GM12891 (cell line): ENCODE measurements at places on chromosomes 3 and 15.

- no peak for DNase-seq
These were observed 4.0 kb downstream of the TNK2 start for GRCh38 chr3:195904368-195904767.

GRCh38 chr3:12229896-12230295 is 59.0 kb upstream of the PPARG start:
- no peak for DNase-seq

DNA sequence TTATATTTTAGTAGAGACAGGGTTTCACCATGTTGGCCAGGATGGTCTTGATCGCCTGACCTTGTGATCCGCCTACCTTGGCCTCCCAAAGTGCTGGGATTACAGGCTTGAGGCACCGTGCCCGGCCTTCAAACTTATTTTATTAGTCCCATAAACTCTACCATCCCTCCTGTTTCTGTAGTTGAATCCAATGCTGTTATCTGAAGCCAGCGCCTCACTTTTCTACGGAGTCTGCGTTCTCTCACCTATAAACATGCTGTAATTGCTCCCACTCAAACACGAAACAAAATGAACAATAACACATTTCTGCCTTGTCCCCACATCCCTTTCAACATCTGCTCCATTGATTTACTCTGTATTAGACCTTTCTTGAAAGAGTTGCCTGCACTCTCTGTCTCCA is 222.3 kb upstream of the LRRFIP2 start:
- no peak for DNase-seq

DNA sequence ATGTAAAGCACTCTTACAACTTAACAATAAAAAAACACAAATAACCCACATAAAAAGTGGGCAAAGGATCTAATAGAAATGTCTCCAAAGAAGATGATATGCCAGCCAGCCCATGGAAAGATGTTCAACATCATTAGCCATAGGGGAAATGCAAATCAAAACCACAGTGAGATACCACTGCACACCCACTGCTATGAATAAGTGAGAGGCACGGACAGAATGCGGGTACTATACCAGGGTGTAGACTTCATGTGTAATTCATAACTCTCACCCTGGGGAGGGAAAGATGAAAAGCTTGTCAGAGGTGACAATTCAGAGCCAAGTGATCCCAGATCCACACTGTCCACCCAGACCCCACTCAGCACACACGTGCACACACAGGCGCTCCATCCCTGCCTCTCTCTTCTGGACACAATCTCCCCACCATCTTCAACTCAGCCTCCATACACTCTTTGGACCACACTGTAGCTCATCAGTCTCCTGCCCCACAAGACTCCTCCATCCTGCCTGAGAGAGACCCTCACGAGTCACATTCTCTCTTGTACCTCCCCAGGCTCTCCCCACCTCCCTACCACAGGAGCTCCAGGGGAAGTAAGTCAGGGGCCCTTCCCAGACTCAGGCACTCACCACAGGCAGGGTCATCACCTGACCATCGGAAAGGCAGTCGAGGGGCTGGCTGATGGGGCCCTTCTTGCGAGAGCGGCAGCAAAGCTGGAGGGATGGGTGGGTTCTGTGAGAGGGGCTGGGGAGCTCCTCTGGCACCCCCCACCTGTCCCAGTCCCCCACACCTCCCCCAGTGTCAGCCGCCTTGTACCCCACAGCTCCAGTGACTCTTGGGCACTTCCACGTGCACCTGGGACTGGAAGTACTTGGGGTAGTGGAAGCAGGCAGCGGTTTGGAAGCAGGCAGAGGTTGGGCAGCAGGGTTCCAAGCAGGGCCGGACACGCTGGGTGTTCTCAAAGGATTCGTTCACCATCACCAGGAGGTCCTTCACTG is 21.3 kb downstream of the PLA2G4E start:
- no peak for DNase-seq

DNA sequence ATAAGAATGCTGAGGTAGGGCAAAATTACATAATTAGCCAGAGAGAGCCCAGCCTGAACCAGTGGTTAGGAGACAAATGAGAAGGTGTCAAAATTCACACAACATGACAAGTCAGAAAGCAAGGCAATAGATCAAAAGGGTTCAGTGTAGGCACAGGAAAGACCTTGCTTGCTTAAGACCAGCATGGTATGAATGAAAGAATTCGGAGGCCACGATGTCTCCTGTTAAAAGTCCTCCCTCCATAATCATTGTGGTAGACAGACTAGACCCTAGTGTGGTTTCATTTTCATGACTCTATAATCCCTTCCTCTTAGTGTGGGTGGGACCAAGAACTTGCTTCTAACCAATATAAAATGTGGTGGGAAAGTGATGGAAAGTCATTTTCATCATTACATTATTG is 98.7 kb upstream of the ANKRD28 start:
- DNase-seq, result no peak

GRCh38 chr3:137325934-137326333 is 368.2 kb downstream of the IL20RB start:
- no peak for DNase-seq

DNA sequence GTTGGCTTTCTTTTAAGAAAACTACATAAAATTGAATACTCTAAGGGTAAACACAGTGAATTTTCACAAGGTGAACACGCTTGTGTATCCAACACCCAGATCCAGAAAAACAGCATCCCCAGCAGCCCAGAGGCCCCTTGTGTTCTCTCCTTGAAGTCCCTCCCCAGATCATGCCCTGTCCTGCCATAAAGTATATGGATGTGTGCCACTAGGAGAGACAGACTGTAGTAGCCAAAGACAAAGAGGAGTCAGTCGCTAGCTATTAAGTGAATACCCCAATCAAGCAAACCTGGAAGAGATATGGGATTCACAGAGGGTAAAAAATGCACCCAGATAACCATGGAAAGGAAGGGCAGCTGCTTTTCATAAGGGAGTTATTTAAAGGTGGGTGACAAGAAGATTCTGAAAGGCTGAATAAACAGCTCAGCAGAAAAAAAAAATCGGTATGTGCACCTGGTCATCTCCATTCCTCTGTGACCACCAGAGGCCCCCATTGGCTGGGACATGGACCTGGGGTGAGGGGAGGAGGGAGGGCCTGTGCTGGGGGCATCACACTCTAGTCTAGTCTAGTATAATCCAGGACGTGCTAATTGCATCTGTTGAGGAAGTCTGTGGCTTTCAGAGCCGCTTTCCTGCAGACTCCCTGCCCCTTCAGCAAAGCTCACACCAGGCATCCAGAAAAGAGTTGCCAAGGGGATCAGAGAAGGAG is 167.3 kb upstream of the NDN start:
- no peak for DNase-seq

GRCh38 chr3:59262076-59262498 is 212.3 kb upstream of the CFAP20DC start:
- DNase-seq, result no peak

GRCh38 chr15:33716025-33716424 is 252.3 kb upstream of the CHRM5 start:
- DNase-seq, result no peak

DNA sequence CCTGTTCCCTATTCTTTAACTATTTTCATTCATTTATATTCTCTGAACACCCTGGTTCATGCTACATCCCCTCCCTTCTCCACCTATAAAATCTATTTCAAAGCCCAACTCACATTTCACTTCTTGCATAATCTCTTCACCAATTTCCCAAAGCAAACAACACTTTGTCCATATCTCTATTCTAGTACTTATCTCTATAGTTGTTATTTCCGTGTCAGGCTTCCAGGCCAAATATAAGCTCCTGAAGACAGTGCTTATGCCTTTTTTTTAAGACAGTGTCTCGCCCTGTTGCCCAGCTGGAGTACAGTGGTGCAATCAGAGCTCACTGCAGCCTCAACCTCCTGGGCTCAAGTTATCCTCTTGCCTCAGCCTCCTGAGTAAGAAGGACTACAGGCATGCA is 43.6 kb downstream of the DNAH12 start:
- no peak for DNase-seq
